Cerebellar nuclear complex (tissue), 1 donor: ENCODE measurements at places on chromosomes 12 and 14.

DNA sequence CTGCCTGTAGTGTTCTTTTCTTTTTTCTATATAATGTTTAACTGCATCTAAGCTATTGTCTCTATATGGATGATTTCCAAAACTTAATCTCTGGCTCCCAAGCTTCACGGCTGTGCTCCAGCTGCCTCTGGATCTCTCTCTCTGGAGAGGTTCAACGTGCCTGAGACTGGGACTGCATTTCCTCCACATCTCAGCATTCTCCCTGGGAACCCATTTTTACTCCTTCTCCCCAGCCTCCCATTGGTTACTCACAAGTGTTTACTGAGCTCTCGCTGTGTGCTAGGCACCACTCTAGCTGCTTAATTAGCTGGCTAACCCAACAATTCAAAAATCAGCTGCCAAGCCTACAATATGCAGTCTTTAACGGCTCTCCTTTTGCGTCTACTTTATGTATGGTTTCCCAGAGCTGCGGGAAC, 34.7 kb downstream of the FBXL14 start:
- DNase-seq = no peak

DNA sequence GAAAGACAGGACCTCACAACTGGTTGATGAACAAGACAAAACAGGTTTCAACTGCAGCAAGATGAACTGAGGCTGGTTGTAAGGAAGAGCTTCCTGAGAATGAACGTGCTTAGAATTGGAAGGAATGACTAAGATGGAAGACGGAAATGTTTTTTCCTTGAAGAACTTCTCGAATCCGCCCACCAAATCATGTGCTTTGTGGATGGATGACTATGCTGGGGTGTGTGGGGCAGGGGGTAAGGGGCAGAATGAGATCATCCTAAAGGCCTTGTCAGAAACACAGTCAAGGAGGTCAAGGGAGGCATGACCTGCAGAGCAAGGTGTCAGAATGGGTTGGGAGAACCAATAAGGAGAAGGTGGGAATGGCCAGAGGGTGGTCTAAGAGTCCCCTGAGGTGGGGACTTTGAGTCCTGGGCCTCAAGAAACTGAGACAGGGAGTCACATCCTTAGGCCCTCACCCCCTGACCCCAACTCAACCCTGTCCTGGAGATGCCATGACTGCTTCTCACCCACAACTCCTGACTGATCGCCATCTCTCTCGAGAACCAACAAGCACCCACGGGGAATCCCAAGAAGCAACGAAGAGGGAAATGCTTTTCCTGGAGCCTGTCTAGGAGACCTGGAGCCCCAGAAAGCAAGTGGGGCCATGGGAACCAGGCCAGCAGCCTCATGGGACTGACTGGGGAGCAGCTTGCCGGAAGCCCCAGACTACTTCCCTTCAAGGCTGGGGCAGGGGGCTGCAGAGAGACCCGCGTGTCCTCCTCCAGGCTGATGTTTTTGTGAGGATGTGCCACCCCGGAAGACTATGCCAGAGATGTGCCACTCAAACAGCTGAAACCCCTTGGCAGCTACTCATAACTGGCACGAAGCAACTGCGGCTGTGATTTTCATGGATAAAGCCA, 84.0 kb downstream of the ACTN1 start:
- no peak for DNase-seq

- DNase-seq = no peak
Measured at GRCh38 chr12:65756267-65756666, 68.0 kb upstream of the HMGA2 start.

GRCh38 chr12:121794534-121795033, 1.1 kb upstream of the RHOF start:
- DNase-seq = no peak

DNA sequence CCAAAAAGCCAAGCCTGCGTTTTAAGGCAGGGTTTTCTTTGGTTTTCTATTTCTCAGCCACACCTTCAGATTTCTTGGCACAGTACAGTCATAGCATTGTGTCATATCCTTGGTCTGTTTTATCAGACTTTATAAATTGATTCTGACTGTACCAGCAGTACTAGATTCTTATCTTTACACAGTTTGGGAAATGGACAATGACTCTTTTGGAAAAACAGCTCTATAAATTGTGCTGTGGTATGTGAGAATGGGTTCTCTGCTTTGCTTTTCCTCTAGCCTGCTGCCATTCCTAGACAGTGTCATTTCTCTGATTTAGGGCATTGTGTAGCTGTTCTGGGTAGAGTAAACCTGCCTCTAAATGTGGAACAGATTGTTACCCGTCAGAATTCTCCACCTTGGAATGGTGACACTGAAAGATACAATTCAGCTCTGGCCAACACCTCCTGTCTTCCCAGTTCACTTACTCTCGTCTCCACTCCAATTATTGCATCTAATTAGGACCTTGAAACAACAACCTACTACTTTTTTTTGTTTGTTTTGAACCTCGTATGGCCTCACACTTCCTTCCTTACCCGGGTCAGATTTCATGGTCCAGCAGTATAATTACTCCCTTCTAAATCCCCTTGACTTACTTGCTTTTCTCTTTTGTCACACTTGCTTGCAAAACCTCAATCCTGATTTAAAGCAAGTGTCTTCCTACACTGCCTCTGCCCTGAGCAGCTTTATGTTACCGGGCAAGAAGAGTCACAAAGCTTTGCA, 226.3 kb downstream of the ERC1 start:
- no peak for DNase-seq

GRCh38 chr12:21453312-21453852, 15.9 kb downstream of the PYROXD1 start:
- DNase-seq = no peak

- no peak for DNase-seq
Measured at GRCh38 chr12:5388581-5389535, 43.0 kb upstream of the NTF3 start.

DNA sequence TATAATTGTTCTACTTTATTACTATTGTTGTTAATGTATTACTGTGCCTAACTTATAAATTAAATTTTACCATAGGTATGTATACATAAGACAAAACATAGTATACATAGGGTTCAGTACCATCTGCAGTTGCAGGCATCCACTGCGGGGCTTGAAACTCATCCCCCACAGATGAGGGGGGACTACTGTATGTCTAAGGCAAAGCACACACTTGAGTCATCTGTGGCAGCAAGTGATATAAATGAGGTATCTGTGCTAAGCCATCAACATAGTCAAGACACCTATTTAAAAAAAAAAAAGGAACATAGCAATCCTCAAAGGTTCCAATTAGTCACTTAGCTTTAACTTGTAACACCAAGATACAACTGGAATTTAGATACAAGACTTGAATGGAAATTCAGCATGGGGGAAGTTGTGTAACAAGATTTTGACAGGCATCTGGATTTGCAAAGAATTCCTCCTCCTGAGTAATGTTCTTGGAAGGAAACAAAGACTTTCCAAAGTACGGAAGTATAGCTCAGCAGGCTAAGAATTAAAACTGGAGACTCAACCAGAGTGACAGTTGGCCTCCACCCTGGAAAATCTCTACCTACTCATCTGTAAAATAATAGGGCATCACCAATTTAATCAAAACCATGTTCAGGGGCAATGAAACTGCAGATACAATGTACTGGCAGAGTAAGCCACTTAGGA, 14.9 kb downstream of the DCAF5 start:
- no peak for DNase-seq

DNA sequence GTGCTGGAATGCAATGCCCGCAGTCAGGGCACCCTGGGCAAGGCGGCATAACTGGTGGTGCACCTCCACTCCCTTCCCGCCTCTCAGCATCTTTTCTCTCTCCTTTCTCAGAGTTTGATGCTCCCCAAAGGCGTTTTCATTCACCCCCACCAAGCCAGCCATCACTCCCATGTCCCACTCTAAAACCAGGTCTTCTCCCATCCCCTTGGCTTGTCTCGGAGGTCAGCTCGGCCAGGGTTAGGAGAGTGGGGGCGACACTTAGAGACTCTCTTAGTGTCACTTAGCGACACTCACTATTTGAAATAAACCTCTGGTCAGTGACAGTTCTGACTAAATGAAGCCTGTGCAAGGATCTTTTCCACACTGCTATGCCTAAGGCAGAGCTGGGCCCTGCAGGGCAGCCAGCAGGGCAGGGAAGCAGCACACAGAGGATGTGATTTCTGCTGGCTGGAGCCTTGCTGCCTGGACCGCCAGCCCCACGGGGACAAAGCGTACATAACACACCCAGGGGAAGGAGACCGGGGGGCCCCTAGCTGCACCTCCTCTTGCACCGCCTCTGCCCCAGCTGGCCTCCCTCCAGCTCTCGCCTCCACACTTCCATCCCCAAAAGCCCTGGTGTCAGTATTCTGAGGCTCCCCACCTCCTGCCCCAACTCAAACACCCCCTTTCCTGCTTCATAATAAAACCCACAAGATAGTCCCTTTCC, 64.5 kb downstream of the VWF start:
- no peak for DNase-seq

DNA sequence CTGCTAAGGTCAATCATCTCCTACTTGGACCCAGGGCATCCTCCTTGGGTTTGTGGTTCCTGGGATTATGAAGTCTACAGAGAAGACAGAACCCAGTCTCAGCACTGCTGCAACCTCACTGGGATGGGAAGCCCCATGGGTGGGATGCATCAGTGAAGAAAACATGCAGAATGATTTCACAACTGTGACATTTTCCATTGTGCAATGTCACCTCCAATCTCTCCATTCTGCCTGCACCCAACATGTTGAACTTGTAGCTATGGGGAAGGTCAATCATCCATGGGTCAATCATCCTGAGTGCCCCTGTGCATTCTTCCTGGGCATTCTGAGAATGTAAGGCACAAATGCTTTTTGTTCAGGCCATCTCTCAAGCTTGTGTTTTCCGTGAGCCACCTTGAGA, 1004.4 kb upstream of the TMEM132C start:
- no peak for DNase-seq

GRCh38 chr12:113248842-113249435, 27.7 kb downstream of the TPCN1 start:
- no peak for DNase-seq

DNA sequence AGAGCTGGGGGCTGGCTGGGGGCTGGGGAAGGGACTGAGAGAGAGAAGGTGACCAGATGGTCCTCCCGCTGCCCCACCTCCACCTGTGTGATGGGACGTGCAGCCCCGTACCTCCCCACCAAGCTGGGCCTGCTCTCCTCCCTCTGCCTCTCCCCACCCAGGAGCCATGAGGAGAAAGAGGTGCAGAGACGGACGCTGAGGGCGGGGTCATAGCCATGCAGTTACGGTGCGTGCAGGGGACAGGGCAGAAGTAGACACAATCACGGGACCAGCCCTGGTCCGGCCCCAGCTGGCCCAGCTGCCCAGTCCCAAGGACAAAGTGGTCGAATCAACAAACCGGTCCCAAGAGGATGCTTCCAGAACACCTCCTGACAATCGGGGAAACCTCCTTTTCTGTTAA, 33.2 kb downstream of the RFLNA start:
- no peak for DNase-seq
